Non-pigmented ciliary epithelial cell (primary cell): ENCODE measurements at places on chromosomes 1 and 21.

DNA sequence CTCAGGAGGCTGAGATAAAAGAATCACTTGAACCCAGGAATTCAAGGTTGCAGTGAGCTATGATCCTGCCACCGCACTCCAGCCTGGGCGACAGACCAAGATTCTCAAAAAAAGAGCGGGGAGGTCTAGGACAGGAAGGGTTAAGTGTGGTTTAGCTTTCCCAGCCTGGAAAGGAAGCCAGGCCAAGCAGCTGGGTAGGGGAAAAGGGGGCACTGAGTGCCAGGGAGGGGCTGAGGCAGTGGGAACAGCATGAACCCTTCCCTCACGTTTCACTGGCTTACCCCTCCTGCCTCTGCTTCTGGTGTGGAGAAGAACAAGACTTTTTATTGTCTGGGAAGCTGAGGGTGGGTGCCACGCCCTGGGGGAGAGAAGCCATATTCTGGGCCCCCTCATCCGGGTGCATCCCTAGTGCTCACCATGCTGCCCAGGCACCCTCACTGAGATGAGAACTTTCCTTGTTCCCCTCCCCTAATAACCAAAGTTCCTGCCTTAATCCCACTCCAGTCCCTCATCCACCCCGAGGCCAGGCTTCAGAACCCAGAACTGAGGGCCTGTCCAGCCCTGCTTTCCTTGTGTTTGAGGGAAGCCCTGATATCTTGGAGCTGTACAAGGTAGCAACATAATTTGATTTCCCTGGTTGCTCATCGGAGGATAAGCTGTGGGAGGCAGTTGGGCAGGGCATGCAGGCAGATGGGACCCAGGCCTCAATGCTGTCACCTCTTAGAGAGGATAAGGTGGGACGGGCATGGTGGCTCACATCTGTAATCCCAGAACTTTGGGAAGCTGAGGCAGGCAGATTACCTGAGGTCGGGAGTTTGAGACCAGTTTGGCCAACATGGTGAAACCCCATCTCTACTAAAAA is 2.0 kb upstream of the LMNA start:
- no peak for DNase-seq

DNA sequence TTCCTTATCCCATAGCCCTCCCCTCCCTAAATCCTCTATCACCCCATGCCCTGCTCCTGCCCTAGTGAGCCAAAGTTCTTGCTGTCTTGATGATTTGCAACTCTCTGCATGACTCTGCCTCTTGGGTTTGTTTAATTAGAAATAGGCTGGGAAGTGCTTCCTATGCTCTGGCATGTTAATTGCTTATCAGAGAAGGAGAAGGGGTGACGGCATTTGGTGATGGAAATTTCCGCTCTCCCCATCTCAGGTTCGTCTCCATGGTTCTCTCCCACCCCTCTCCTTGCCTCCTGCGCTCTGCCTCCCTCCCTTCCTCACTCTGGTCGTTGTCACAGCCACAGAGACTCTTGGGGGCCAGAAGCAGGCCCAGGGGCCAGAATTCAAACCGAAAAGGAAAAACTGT is 68.9 kb downstream of the LRRN2 start:
- no peak for DNase-seq

- no peak for DNase-seq
Measured at GRCh38 chr1:117985239-117985638, 55.7 kb downstream of the WDR3 start.

DNA sequence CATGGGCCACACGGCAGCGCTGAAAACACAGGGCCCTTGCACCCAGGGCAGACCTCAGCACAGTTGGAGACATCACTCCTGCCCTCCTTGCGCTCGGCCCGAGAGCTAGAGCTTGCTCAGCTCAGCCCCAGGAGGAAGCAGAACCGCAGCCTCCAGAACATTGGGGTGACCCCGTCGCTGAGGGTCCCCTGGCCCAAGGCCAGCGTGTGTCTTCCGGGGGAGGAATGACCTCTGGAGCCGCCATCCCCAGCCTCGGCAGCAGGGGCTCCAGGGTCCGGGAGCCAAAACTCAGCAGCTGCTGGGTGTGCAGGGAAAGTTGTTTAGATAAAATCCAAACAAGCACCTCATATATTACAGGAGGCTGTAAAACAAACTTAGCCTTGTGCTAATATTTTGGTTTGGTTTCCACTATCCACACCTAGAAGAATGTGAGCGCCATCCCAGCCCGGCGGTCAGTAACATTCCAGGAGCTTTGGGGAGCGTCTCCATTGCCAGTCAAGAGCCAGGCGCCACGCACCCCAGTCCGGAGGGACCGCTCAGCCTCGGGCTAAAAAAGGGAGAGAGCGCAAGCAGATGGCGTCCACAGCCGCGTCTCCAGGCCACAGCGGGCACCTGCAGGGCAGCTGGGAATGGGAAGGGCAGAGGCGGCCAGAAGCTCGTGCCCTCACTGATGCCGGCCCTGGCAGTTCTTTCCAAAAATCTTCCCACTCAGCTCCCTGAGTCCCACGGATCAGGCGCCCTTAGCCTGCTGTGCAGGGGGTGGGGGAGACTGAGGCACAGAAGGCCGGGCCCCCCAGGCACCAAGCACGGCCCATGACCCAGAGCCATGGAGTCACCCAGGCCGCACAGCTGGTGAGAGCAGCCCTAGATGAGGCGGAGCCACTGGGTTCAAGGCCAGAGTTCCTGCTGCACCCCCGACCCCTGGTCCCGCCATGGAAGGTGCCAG is 52.0 kb downstream of the SLX9 start:
- no peak for DNase-seq

GRCh38 chr1:54826226-54826816 is 25.2 kb upstream of the TTC22 start:
- DNase-seq = no peak

- no peak for DNase-seq
Measured at GRCh38 chr1:7454052-7454815, 316.9 kb upstream of the VAMP3 start.

- no peak for DNase-seq
Measured at GRCh38 chr1:55916907-55917306, 662.5 kb downstream of the PLPP3 start.

DNA sequence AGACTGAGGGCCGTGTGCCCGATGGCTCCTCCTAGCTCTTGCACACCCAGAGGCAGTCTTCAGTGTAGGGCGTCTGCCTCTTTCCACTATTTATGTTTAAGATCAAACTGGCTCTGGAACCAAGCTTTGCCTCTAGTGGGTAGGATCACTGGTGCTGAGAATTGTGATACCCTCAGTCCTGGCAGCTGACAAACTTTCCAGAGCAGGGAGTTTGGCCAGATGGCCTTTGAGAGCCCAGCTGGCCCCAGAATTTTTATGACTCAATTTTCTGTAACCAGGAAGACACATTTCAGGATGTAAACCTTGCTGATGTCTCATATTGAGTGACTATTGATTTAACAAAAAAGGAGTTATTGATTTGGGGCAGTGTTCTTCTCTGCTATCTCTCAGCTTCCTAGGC is 6.7 kb downstream of the COQ8A start:
- DNase-seq = no peak
